ENCODE measurements at places on chromosomes 16 and 17. TPM values are rescaled to one million over a fixed set of nuclear protein-coding genes. Genes with fewer than 3 reads are reported as not detected.

TPSB2 gene
- 10.1 TPM for total RNA-seq

- peak overlapping the region; percentile 85 for H3K4me3 ChIP-seq
- H3K27ac ChIP-seq = peak overlapping the region; percentile 88
- DNase-seq = peak; percentile 72
- H3K36me3 ChIP-seq = peaks cover 7% of the 10 kb centered on the region
Observed at GRCh38 chr17:18362698-18363100, 651 bp downstream of the SHMT1 start.

DNA sequence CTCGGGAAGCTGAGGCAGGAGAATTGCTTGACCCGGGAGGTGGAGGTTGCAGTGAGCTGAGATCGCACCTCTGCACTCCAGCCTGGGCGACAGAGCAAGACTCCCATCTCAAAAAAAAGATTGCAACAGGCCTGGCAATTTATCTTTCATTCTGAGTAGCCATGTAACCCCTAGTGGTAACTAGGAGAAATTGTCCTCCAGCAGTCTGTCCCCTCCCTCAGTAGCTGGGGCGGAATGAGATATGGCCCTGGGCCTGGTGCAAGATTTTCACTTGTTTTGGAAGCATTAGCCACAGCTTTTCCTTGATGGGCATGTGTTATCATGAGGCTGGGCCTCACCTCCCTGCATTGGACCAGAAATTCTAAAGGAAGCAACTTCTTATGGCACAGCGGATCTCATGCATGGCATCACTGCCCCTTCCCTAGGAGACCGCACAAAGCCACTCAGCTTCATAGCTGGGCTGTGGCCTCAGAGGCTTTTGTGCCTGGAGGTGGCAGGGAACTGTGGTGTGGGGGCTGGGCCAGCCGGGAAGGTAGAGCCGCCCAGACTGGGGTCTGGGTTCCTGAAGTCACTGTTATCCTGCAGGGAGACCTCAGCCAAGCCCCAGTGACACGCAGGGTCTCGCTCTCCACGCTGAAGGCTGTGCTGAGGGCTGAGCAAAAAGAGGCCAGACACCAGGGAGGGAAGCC lies 13.4 kb downstream of the NATD1 start:
- H3K4me1 ChIP-seq = peaks cover 47% of the 10 kb centered on the region
- H3K27ac ChIP-seq = peak overlapping the region; percentile 93
- no peaks in the 10 kb centered on the region for H3K27me3 ChIP-seq
- DNase-seq = no peak
- no peaks in the 10 kb centered on the region for H3K36me3 ChIP-seq

DNA sequence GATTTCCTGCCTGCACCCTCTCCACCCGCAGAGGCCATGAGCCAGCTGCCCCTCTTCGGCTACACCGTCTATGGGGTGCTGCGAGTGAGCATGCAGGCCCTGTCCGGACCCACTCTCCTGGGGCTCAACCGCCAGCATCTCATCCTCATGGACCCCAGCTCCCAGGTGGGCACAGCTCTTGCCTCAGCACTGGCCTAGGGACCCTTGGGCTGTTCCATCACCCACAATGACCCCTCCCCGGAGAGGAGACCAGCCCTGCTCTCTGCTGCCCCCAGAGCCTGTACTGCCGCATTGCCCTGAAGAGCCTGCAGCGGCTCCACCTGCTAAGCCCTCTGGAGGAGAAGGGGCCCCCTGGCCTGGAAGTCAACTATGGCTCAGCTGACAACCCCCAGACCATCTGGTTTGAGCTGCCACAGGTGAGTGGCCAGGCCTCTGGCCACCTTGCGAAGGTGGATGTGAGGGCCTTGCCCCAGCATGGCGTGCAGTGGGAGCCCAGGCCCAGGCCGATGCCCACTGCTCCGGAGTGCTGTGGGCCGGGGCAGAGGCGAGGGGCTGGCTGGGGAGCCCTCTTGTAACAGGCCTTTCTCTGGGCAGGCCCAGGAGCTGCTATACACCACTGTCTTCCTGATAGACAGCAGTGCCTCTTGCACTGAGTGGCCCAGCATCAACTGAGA lies 7.3 kb upstream of the SMIM5 start:
- no peaks in the 10 kb centered on the region for H3K4me1 ChIP-seq
- H3K27ac ChIP-seq = no peak overlapping the region
- no peaks in the 10 kb centered on the region for H3K27me3 ChIP-seq
- no peak for DNase-seq
- no peak overlapping the region for H3K4me3 ChIP-seq

GRCh38 chr17:57666201-57666870 lies 78.8 kb downstream of the CCDC182 start:
- H3K4me1 ChIP-seq = peaks cover 29% of the 10 kb centered on the region
- H3K27ac ChIP-seq = no peak overlapping the region
- DNase-seq = no peak
- H3K27me3 ChIP-seq = no peaks in the 10 kb centered on the region
- no peaks in the 10 kb centered on the region for H3K36me3 ChIP-seq

Measured in gastrocnemius medialis (tissue), 4 donors.